ENCODE measurements at places on chromosomes 16 and 17.

DNA sequence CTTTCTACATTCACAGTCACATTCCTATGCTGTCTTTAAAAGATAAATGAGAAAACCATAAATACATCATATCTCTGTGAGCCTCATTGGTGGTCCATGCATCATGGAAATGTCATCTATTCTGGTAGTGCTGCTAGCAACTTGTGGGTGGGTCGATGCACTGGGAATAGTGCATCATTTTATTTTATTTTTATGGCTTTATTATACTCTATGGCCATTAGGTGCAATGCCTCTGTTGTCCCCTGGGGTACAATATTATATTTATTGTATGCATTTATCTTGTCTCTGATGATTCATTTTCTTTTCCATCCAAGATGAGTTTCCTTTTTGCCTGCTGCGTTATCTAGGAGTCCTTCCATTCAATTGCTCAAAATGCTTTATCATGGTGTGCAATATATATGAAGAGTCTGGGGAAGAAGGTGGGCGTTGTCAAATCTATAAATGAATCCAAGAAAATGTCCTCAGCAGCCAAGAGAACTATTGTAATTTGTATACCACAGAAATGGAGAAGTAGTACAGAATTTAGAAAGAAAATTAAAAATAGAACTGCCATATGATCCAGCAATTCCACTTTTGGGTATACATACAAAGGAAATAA lies 324.0 kb downstream of the KCNJ2 start:
- no peak overlapping the region for H3K4me3 ChIP-seq
- H3K36me3 ChIP-seq = no peaks in the 10 kb centered on the region
- no peak for DNase-seq
- no peaks in the 10 kb centered on the region for H3K27me3 ChIP-seq

DNA sequence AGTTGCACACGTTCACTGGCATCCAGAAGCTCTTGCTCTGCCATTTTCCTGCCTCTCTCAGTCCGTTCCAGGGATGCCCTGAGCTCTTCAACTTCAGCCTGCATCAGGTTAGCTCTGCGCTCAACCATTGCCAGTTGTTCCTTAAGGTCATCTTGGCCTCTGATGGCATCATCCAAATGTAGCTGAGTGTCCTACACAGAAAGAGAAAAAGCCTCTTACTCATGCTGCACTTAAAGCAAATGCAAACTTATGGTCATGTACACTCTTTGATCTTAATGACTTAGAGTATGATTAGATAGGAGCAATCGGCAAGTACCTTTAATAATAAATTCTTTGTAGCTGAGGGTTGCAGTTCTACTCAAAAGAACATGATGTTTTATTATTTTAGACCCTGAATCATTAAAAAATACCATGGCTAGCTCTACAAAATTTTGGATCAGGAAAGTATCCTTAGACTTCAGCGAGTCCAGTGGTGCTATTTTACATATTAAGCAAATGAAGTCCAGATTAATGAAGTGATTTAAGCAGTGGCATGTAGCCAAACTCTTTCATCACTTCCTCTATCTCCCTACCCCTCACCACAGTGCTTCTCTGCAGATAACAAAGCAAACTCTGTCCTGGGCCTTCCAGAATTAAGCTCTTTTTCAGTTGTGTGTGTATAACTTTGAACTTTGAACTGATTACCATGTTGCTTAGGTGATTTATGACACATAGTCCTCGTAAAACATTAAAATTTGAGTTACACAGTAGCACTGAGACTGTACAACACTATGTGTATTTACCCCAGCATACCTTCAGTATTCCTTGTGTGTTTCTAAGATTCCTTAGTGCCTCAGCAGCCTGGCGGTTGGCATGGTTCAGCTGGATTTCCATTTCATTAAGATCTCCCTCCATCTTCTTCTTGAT lies 22.1 kb downstream of the MYH4 start:
- H3K4me3 ChIP-seq = no peak overlapping the region
- DNase-seq = no peak
- H3K27ac ChIP-seq = no peak overlapping the region
- H3K27me3 ChIP-seq = no peaks in the 10 kb centered on the region
- no peaks in the 10 kb centered on the region for H3K36me3 ChIP-seq
- no peaks in the 10 kb centered on the region for H3K4me1 ChIP-seq

DNA sequence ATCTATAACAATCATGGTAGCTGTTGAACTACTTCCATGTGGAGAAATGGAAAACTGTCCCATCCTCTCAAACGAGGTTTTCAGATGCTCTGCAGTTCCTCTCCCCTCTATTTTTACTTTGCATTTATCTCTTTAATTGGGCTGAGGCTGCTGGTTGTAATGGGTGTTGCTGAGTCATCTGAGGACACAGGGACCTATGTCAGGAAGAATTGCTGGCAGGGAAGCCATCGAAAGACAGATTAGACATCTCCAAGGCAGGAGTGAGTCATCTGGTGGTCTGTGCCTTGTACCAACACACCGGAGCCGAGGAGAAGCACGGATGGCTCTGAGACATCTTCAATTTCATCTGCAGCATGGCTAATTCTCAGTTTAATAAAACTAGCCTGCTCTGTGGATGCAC lies 394.5 kb downstream of the GRIN2A start:
- H3K4me3 ChIP-seq = no peak overlapping the region
- H3K4me1 ChIP-seq = no peaks in the 10 kb centered on the region

GRCh38 chr16:10282367-10282766 lies 100.1 kb upstream of the GRIN2A start:
- no peaks in the 10 kb centered on the region for H3K4me1 ChIP-seq
- H3K4me3 ChIP-seq = no peak overlapping the region
- no peak for DNase-seq
- H3K36me3 ChIP-seq = peaks cover 6% of the 10 kb centered on the region
- no peaks in the 10 kb centered on the region for H3K27me3 ChIP-seq

GRCh38 chr17:42774066-42774745 lies 957 bp downstream of the VPS25 start:
- DNase-seq = no peak
- H3K36me3 ChIP-seq = peaks cover 35% of the 10 kb centered on the region
- H3K4me3 ChIP-seq = peak overlapping the region; percentile 98
- peaks cover 19% of the 10 kb centered on the region for H3K4me1 ChIP-seq

GRCh38 chr17:31880311-31880710 lies 21.2 kb downstream of the UTP6 start:
- DNase-seq = no peak
- peaks cover 9% of the 10 kb centered on the region for H3K4me1 ChIP-seq
- H3K27ac ChIP-seq = no peak overlapping the region
- no peaks in the 10 kb centered on the region for H3K27me3 ChIP-seq
- no peak overlapping the region for H3K4me3 ChIP-seq
- H3K36me3 ChIP-seq = peaks cover 65% of the 10 kb centered on the region

DNA sequence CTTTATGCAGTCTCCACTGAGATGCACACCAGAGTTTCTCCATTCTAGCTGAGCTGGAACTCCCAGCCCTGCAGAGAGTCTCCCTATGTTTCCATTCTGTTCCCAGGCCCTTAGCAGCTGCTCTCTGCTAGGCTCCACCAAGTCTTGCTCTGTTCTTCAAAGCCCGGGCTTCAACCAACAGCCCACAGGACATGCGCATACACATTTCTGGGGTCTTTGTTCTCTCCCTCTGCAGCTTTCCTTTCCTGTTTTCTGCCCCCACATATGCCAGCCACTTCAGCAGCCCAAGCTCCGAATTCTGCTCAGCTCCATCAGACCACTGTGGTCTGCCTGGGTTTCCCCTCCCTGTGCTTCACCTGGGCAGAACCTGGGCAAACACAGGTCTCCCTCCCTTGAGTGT lies 205.9 kb downstream of the CBLN1 start:
- H3K27me3 ChIP-seq = no peaks in the 10 kb centered on the region
- no peak overlapping the region for H3K4me3 ChIP-seq
- no peaks in the 10 kb centered on the region for H3K36me3 ChIP-seq
- no peak for DNase-seq
- H3K4me1 ChIP-seq = no peaks in the 10 kb centered on the region

- peaks cover 8% of the 10 kb centered on the region for H3K36me3 ChIP-seq
- H3K27me3 ChIP-seq = peaks cover 5% of the 10 kb centered on the region
Measured at GRCh38 chr17:73091770-73092522, 542 bp downstream of the SLC39A11 start.

GRCh38 chr17:57636985-57637665 lies 108.0 kb downstream of the CCDC182 start:
- no peak for DNase-seq
- no peak overlapping the region for H3K27ac ChIP-seq

DNA sequence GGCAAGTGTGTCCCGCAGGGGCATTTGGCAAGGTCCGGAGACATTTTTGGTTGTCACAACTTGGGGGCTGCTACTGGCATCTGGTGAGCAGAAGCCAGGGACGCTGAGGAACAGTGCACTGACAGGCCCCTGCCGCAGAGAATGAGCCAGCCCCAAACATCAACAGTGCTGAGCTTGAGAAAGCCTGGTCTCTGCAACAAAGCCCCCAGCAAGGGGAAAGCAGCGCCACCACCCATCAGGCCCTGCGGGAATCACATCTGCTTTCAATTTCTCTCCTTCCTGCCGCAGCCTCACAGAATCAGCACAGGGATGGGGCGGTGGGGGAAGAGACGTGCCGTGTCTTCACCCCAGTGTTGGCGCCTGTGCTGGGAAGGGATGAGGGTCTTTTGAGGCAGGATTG lies 14.8 kb upstream of the PRPSAP1 start:
- H3K4me3 ChIP-seq = no peak overlapping the region
- peaks cover 4% of the 10 kb centered on the region for H3K4me1 ChIP-seq
- no peak overlapping the region for H3K27ac ChIP-seq

GRCh38 chr17:21163101-21163500 lies 36.3 kb downstream of the DHRS7B start:
- H3K4me3 ChIP-seq = no peak overlapping the region
- no peaks in the 10 kb centered on the region for H3K36me3 ChIP-seq
- no peaks in the 10 kb centered on the region for H3K27me3 ChIP-seq
- peaks cover under 1% of the 10 kb centered on the region for H3K4me1 ChIP-seq
- no peak overlapping the region for H3K27ac ChIP-seq

DNA sequence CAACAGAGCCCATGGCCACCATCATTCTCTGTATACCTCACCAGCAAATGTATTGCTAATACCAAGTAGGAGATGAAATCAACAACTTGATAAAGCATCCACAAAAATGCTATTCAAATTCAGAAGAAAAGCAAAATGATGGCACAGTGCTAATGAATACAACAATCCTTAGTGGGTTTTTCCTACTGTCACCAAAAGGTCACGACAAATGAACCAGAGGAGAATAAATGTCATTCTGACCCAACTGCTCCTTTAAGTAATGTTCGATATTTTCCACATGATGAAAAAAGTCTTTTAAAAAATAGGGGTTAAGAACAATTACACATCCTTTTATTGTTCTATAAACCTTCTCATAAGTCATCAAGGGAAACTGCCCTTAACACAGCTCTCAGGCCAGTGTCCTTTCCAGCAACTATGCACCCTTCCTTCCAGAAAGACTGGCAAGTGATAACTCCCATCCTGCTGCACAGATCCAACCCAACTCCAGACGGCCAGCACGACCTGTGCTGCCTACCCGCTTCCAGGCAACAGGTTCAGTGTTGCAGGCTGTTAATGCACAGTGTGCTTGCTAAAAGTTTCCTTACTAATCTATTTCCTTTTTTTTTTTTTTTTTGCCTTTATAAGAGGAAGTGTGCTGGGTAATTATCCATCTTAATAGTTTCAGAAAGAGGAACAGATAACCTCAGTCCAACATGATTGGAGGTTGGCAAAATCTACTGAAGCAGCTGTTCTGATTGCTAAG lies 15.4 kb downstream of the FBXO31 start:
- H3K27me3 ChIP-seq = no peaks in the 10 kb centered on the region
- peaks cover 20% of the 10 kb centered on the region for H3K36me3 ChIP-seq
- peak overlapping the region; percentile 81 for H3K27ac ChIP-seq

- H3K27ac ChIP-seq = no peak overlapping the region
- peaks cover 7% of the 10 kb centered on the region for H3K27me3 ChIP-seq
- no peak overlapping the region for H3K4me3 ChIP-seq
- no peaks in the 10 kb centered on the region for H3K4me1 ChIP-seq
Measured at GRCh38 chr17:73099511-73099910, 7.0 kb upstream of the SLC39A11 start.

- H3K27me3 ChIP-seq = no peaks in the 10 kb centered on the region
- H3K4me1 ChIP-seq = no peaks in the 10 kb centered on the region
- no peaks in the 10 kb centered on the region for H3K36me3 ChIP-seq
Measured at GRCh38 chr16:65038100-65038499, 83.8 kb downstream of the CDH11 start.

- no peaks in the 10 kb centered on the region for H3K36me3 ChIP-seq
- H3K4me1 ChIP-seq = peaks cover 40% of the 10 kb centered on the region
- DNase-seq = no peak
- H3K27ac ChIP-seq = peak overlapping the region; percentile 99
- peak overlapping the region; percentile 84 for H3K4me3 ChIP-seq
Measured at GRCh38 chr16:22189473-22190080, 16.5 kb upstream of the EEF2K start.

DNA sequence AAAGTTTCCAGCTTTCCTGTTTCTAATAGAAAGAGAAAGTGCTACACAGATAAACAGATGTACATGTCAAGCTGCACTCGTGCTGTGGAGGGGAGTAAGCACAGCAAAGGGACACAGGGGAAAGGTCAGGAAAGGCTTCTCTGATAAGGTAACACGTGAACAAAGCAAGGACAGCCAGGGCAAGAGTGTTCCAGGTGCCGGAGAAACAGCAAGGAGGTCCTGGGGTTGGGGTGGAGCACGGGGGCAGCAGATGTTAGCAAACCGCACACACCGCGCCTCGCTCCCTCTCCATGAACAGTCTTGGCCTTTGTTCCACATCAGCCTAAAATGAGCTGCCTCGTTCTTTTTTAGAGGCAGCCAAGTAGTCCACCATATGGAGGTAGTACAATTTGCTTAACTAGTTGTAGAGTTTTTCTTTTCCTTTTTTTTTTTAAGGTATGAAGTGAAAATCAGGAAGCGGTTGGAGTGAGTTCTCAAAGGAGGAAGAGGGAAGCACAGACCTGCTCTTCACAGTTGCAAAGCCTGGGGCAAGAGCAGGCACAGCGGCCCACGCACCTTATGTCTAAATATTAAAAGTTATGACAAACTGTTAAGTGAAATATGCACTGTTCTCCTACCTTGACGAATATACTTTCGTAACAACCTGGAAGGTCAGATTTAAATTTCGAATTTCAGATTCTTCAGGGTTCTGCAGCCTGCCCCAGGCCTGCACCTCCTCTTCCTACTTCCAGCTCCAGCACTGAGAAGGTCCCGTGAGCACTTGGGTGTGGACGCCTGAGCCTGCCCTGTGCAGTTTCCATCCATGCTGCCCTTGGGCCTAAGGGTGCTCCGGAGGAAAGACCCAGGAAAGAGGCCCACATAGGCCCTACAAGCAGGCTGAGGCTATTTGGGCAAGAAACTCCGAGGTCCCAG lies 41.5 kb upstream of the RPH3AL start:
- no peak overlapping the region for H3K4me3 ChIP-seq
- no peak for DNase-seq
- H3K36me3 ChIP-seq = peaks cover 2% of the 10 kb centered on the region
- peaks cover 5% of the 10 kb centered on the region for H3K4me1 ChIP-seq

- H3K36me3 ChIP-seq = peaks cover 76% of the 10 kb centered on the region
- no peaks in the 10 kb centered on the region for H3K4me1 ChIP-seq
- H3K27ac ChIP-seq = no peak overlapping the region
- H3K4me3 ChIP-seq = no peak overlapping the region
- no peak for DNase-seq
- no peaks in the 10 kb centered on the region for H3K27me3 ChIP-seq
Measured at GRCh38 chr17:78676412-78677302, 99.5 kb upstream of the DNAH17 start.

- H3K4me3 ChIP-seq = no peak overlapping the region
- DNase-seq = peak; percentile 50
- H3K27ac ChIP-seq = no peak overlapping the region
- H3K4me1 ChIP-seq = peaks cover 34% of the 10 kb centered on the region
- H3K36me3 ChIP-seq = no peaks in the 10 kb centered on the region
Measured at GRCh38 chr17:58153046-58153445, 4.9 kb downstream of the OR4D1 start.

- peaks cover 4% of the 10 kb centered on the region for H3K27me3 ChIP-seq
- H3K27ac ChIP-seq = no peak overlapping the region
- peak overlapping the region; percentile 13 for H3K4me3 ChIP-seq
- no peak for DNase-seq
Measured at GRCh38 chr17:81488276-81488860, 24.2 kb downstream of the ACTG1 start.
